Mucosa of gallbladder (tissue), 1 donor: ENCODE measurements at places on chromosomes 1 and 21. TPM values are rescaled to one million over a fixed set of nuclear protein-coding genes. Genes with fewer than 3 reads are reported as not detected.

The OPTC gene
- not detected for total RNA-seq

The OR2L3 gene
- not detected for total RNA-seq

DNA sequence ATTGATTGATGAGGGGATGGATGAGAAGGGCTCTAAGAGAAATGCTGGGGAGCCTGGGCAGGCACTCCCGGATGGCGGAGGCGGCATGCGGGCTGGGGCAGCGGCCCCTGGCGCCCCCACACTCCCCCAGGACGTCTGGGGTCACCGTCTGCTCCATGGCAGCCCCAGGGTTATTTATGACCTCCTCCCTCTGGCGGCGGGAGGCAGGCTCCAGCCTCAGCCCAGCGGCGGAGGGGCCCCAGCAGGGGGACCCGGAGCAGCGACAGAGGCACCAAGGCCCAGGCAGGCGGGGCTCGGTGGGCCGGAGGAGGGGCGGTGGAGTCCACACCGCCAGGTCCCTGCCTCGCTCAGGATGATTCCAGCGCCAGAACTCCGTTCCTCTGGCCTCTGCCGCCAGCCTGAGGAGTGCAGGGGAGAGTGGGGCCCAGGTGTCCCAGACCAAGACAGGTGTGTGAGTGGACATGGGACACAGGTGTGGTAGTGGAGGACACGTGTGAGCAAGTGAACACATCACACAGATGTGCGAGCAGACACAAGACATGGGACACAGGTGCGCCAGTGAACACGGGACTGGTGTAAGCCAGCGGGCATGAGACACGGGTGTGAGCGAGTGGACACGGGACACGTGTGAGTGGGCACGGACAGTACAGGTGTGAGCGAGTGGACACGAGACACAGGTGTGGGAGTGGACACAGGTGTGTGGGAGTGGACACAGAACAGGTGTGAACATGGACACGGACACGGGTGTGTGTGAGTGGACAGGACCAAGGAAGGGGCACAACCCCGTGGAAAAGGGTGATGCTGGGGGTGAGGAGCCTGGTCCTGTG lies 2.5 kb upstream of the SAMD11 start:
- peak; percentile 54 for DNase-seq

DNA sequence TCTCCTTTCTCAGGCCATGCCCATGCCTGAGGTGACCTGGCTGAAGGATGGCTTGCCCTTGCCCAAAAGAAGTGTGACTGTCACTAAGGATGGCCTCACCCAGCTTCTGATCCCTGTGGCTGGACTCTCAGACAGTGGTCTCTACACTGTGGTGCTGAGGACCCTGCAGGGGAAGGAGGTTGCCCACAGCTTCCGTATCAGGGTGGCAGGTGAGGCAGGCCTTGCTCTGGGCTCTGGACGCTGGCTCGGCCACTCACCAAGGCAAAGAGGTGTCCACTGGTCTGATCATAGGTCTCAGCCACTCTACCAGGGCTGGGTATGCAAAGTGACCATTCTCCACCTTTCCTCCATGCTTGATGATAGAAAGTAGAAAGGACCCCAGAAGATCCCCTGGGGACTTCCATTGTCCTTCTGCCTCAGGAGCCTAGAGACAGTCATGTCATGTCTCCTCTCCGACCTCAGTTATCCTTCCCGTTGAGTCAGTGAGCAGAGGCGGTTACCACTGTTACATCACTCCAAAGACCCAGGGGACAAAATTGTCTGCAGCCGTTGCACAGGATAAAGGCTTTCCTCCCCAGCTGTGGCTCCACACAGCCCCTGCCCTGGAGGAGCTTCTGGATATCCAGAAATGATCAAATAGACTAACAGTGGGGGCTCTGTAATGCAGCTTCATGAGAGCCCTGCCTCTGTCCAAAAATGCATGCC lies 34.2 kb downstream of the IGFN1 start:
- DNase-seq = no peak

The CLCA1 gene
- total RNA-seq = 0.37 TPM

- peak; percentile 60 for DNase-seq
Measured at GRCh38 chr1:182601416-182601786, 2.8 kb downstream of the RGS16 start.

DNA sequence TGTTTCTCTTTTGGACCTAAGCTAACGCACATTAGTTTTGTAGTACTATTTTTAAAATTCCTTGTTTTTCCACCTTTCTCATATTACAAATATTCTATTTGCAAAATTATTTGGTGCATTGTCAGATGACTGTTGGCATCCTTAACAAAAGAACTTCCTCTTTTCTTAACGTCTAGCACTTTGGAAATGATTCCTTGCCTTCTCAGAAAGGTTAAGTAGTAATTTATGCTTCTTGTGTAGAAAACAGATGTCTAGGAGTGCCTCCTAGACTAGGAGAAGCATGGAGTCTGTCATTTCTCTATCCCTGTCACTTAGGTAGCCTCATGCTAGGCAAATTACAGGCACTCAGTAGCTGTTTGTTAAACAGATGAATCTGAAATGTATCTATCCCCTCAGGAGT lies 64.4 kb downstream of the HSPA13 start:
- DNase-seq = no peak

The RUNX3 gene
- 7.4 TPM for total RNA-seq

The RSPO1 gene
- 6.0 TPM for total RNA-seq

DNA sequence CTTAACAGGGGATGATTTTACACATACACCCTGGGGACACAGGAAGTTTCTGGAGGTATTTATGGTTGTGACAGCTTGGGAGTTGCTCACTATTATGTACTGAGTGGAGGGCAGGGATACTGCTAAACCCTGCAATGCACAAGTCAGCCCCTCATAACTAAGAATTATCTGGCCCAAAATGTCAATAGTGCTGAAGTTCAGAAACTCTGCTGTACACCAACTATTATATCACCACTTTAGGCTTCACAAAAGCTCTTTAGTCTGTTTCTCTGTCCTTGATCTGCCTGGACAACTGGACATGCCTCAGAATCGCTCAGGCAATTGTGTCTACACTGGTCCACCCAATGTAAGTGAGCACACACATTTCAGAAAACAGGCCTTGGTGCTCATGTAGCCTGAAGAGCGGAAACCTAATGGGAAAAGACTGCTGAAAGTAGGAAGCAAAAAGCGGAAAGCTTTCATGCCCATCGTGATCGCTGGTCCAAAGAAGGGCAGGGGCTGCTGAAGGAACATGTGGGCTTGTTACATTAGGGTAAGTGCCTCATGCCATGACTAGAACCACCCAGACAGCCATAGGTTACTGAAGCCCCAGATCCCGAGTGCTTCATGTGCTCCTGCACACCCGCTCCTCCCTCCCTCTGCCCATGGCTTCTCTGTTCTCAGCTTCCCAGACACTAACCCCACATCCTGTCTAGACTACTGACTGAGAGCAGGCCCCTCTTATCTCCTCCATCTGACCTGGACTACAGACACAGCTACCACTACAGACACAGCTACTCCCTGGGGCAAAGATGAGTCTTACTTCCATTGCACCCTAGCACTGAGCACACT lies 73.5 kb downstream of the LRIG2 start:
- no peak for DNase-seq

DNA sequence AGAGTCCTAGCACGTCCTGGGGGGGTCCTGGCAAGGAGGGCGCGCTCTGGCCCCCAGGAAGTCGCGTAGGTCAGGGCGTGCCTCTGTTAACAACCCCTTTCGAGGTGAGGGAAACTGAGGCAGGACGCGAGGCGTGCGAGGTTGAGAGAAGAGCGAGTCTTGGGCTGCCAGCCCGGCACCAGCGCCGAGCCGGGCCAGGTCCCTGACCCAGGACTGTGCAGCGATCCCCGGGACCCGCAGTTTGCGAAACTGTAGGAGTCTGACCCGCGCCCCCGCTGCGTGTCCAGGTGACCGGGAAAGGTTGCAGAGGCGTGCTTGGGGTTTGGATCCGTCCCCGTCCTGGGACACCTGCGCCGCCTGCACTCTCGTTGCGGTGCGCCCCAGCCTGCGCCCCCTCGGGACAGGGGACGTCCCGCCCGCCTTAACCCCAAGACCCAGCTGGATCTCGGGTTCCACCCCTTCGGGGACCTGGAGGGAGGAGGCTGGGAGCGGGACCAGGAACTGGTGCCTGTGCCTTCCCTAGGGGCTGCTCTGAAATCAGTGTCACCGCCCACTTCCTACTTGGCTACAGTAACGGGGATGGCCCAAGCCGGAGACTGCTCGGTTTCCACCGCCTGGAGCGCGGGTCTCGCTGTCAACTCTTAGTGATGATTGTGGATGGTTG lies 493 bp downstream of the DISC1 start:
- peak; percentile 48 for DNase-seq

DNA sequence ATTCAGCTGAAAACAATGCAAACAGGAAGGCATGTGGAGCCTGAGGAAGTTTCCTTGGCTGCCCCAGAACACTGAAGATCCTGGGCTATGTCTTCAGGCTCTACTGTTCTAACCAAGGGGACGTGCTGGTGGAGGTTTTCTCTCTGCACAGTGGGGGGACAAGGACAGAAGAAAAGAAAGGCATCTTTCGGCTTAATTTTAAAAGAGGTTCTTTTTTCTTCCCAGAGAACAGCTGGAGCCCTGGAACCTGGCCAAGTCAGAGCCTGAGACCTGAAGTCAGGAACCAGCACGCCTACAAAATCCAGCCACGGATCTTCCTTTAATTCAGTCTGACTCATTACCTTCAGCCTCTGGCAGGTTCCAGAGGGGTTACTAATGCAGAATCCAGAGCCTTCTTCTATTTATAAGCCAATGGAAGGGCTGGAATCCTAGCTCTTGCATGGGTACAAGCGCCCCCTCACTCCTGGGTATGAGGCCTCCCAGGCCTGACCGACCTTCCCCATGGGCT lies 19.8 kb downstream of the CTNNBIP1 start:
- DNase-seq = no peak

The LCE1C gene
- total RNA-seq = not detected

DNA sequence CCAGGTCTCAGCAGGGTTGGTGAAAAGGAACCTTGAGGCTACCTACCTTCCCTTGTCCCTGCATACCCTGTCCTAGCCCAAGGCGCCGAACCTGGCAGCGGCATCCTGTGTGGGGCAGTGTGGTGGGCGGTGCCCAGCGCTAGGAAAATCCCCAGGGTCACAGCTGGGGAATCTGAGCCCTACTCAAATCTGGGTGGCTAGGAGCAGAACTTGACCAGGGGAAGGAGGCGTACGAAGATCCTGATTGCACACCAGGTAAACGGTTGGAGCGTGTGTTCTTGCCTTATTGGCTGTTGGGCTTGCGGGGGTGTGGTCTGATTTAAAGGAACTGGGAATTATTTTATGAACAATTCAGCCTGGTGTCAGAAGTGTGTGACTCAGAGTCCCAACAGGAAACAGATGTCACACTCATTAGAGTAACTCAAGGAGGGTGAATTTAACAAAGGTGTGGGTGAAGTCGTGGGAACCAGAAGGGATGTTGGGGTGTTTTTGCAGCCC lies 118.6 kb downstream of the LRIG2 start:
- no peak for DNase-seq

GRCh38 chr1:177010211-177010825 lies 154.2 kb downstream of the ASTN1 start:
- no peak for DNase-seq

DNA sequence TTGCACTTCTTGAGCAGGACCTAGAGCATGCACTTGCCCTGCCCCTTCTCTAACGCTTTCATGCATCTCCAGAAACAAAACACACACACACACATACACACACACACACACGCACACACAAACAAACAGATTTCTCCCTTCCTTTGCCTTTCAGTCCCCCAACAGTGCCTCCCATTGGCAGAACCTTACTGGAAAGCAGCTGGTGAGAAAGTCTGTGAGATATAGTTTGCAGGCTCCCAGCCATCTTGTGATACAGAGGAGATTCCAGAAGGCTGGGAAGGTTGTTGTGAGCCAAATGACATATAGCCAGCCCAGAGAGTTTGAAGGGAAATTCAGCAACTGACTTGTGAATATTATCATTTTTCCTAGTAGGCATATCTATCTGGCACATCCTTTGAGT lies 35.9 kb upstream of the ZRANB2 start:
- no peak for DNase-seq

- peak; percentile 13 for DNase-seq
Measured at GRCh38 chr1:196209983-196210382, 398.3 kb downstream of the KCNT2 start.

The ASCL5 gene
- total RNA-seq = 0.12 TPM

- no peak for DNase-seq
Measured at GRCh38 chr1:11051781-11052511, 4.9 kb upstream of the MASP2 start.

DNA sequence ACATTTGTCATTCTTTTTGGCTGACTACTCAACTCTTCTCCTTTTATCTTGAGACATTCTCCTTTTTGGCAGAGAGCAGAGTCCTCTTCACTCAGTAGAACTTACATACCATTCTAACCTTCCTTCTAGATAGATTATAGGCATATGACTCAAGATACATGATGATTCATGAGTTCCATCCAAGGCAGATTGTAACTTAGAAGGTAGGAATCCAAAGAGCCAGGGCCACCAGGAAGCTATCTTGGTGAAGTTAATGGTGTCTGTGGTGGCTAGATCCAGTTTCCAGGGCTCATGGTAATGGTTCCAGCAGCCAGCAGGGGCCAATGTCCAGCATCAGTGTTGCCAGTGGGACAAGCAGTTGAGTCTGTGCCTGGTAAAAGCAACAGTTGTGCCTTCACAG lies 76.1 kb upstream of the KIAA0040 start:
- DNase-seq = no peak

DNA sequence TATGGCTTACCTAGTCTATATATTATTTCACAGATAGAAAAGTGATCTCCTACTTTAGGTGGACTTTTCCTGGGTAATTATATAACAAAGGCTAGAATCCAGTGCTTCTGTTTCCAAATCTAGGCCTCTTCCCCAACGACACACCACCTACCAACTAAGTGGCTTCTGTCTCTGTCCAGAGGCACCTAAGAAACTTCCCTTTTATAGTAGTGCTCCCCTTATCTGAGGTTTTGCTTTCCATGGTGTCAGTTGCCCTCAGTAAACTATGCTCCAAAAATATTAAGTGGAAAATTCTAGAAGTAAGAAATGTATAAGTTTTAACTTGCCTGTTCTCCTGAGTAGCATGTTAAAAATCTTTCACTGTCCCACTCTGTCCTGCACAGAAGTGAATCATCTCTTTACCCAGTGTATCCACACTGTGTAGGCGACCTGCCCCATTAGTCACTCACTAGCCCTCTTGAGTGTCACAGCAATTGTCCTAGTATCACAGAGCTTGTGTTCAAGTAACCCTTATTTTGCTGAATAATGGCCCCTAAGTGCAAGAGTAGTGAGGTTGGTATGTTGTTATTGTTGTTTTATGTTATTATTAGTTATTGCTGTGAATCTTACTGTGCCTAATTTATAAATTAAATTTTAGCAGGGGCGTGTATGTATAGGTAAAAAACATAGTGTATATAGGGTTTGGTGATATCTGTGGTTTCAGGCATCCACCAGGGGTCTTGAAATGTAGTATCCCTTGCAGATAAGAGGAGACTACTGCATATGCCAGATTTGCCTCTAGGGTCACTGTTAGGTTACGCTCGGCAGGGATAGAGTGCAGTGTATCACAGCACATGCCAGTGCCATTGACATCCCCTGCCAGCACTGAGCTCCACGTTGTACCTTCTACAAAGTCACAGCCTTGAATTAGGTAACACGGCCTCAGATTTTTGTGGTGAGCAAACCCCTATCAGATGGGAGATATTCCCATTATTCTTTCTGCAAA lies 14.7 kb upstream of the CD53 start:
- DNase-seq = no peak

The KIAA1614 gene
- 7.7 TPM for total RNA-seq
